ENCODE measurements at places on chromosomes 13 and 19.

- no peak for DNase-seq
Observed at GRCh38 chr13:59982631-59983382, 180.9 kb downstream of the DIAPH3 start.

DNA sequence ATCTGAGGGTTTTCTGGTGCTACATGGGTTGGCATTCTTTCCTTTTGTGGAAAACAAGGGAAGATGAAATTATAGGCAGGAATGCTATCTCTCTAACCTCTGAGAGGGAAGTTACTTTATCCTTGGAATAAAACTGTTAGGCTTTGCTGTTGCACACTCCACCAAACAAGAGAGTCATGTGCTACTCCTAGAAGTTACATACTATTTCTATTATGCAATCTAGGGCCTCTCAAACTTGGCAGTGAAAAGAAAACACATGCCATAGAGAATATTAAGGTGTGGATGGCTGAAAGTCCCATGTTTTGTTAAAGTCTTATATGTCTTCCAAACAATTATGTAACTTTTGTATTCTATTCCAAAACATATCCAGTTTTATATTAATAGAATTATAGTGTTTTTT is 367.9 kb downstream of the SLC7A1 start:
- DNase-seq = no peak

GRCh38 chr19:50173127-50173526 is 10.0 kb upstream of the IZUMO2 start:
- no peak for DNase-seq

GRCh38 chr13:40517486-40518480 is 148.7 kb downstream of the FOXO1 start:
- no peak for DNase-seq

DNA sequence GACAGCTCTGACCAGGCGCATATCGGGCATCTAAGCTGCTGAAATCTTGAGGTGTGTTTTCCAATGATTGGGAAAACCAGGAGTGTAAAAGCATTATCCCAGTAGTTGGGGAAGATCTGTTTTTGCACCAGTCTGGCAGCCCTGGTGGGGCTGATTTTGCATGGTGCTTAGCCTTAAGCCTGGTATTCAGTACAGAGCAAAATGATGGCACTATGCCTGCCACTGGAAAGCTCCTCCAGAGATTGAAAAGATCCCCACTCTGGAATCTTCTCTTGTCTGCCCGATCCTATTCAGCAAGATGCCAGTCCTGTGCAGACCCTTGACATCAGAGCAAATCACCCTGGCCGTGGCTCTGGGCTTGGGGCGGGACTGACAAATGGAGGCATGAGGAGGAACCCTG is 44.7 kb upstream of the SIAH3 start:
- DNase-seq = no peak

DNA sequence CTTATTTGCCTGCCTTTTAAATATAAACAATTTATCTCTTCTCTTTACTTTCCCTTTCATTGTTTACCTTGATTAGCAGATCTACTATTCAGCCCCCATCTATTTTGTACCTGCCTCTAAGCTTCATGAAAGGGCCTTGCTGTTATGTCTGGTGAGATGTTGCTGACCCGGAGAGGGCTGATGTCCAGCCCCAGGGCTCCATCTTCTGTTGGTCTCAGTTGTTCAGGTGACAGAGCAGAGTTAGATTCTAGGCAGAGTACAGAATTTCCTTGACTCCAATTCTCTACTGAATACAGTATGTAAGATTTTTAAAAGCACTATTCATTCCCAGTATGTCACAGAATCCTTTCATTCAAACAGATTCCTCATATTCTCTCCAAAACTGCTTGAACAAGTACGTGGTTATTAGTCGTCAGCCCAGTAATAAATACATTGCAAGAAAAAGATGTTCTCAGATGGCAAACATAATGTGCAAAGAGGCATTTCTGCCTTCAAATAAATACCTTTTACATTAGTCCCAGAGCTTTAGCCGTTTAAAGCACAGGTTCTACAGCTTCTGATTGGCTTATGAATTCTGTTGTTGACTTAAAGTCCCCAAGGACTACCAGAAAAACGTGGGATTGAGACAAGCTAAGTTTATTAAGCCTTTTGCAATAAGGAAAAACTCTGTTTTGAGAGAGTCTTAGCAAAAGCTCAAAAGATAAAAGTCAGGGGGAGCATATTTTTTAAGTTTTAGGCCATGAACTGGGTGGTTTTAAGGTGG is 159.1 kb downstream of the GPC5 start:
- DNase-seq = no peak

GRCh38 chr13:35987572-35988513 is 143.3 kb downstream of the DCLK1 start:
- no peak for DNase-seq

GRCh38 chr19:15330801-15331418 is 1.4 kb downstream of the BRD4 start:
- DNase-seq = no peak

GRCh38 chr13:99566125-99567083 is 65.1 kb downstream of the TM9SF2 start:
- DNase-seq = no peak

DNA sequence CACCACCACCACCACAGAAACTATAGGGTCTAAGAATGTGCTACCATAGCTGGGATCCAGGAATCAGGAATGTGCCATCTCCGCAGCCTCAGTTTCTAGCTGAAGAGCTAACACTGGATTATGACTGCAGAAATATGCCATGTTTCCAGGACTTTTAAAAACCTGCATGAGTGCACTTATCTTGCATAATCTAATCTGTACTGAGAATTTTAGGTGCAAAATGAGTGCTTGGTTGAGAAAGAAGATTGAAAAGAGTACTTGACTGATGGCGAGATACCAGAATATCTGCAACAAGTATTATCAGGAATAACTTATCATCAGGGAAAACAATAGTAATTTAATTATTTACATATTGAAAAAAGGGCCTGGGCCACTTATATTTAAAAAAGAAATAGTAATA is 97.2 kb upstream of the FAM216B start:
- no peak for DNase-seq

GRCh38 chr13:102582256-102582655 is 14.5 kb upstream of the TPP2 start:
- DNase-seq = no peak

DNA sequence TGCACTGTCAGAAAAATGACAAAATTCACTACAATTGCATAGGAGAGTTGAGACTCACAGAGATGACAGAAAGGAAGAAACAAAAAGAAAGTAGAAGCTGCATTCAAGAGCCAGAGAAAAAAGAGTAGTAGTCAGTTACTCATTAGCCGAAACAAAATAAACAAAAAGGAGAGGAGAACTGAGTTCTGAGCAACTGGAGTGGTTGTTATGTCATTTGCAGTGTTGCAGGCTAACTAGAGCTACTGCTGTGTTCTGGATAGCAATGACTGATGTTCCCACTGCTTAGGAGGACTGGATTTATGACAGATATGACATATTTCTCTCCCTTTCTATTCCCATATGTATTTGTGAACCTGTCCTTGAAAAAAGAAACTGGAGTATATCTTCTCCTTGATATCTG is 482.6 kb downstream of the RFC3 start:
- no peak for DNase-seq

DNA sequence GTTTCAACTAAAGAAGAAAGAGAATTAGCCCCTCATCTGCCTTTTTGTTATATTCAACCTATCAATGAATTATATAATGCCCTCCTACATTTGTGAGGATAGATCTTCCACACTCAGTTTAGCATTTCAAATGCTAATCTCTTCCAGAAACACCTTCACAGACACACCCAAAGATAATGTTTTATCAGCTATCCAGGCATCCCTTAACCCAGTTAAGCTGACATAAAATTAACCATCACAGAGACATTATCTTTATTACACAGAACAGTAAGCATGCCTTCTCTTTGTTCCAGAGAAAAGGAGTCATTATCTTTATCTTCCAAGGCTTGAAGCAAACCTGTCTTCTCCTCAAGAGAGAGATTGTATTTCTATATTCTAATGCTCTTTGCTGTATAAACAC is 53.1 kb downstream of the PCDH20 start:
- DNase-seq = no peak

- peak; percentile 11 for DNase-seq
Observed at GRCh38 chr13:46648166-46648607, 95.2 kb downstream of the LRCH1 start.

- no peak for DNase-seq
Observed at GRCh38 chr19:39749981-39750380, 12.2 kb upstream of the CLC start.

GRCh38 chr13:83702021-83702420 is 180.3 kb downstream of the SLITRK1 start:
- no peak for DNase-seq

DNA sequence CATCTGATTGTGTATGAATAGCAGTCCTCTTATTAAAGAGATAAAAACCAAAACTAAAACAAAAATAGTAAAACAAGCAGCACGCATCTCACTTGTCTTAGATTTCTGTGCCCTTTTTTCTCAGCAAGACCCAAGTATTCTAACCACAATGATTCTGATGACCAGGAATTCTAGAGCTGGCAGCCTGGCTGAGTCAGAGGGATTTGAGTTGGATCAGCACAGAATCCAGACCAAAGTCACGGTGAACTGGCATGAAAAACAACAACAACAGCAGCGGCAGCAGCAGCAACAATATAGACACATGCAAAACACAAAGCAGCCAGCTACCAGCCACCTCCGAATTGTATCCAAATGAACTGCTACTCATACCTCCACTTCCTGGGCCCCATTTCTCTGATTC is 360.5 kb downstream of the KCNRG start:
- no peak for DNase-seq

DNA sequence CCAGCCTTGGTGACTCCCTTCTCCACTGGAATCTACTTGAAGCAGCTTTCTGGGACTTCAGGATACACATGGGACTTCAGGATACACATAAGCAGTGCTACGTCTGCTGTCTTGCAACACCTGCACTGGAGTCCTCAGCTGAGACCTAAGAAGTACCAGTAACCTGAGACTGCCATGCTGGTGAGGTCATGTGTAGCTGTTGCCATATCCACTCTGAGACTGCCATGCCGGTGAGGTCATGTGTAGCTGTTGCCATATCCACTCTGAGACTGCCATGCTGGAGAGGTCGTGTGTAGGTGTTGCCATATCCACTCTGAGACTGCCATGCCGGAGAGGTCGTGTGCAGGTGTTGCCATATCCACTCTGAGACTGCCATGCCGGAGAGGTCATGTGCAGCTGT is 937.9 kb downstream of the EFNB2 start:
- DNase-seq = no peak

- DNase-seq = peak; percentile 25
Observed at GRCh38 chr13:29362849-29363604, 232.5 kb downstream of the SLC7A1 start.

GRCh38 chr13:20609145-20609544 is 42.2 kb downstream of the IFT88 start:
- DNase-seq = no peak

DNA sequence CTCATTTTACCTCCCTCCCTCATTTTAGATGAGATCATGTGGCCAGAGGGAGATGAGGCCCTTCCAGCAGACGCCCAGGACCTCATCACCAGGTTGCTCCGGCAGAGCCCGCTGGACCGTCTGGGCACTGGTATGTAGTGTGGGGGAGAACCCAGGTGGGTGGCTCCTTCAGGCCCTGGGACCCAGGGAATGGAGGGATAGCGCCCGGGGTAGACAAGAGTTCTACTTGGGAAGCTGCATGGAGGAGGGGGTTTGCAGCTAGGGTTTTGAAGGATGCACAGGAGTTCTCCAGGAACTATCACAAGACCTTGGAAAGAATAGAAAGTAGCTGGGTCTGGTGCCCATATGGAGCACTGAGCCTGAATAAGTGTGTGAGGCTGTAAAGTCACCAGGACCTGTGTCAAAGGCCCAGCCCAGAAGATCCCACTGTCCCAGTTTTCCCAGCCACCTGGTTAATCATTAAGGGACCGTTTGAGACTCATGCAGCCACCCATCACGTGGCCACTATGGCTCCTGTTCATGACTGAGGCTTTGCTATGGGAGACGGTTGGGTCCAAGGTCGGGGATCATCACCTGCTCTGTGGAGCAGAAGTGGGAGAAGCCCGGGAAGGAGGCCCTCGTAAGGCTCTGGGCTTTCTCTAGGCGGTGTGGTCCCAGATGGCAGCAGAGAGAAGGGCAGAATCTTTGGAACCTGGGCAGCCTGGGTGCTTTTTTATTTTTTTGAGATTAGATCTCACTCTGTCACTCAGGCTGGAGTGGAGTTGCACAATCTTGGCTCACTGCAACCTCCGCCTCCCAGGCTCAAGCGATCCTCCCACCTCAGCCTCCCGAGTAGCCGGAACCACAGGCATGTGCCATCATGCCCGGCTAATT is 17.0 kb upstream of the PIK3R2 start:
- no peak for DNase-seq

DNA sequence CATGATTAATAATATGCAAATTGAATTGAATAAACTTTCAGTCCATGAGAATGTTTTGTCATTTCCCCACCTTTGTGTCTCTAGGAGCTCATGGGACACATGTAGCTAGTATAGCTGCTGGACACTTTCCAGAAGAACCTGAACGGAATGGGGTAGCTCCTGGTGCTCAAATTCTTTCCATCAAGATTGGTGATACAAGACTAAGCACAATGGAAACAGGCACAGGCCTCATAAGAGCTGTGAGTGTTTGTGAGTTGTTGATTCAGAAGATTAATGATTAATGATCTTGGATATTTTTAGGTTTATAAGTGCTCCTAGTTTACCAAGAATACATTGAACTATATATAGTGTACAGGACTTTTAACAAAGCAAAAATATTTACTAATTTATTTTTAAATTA is 30.1 kb downstream of the TPP2 start:
- DNase-seq = no peak

DNA sequence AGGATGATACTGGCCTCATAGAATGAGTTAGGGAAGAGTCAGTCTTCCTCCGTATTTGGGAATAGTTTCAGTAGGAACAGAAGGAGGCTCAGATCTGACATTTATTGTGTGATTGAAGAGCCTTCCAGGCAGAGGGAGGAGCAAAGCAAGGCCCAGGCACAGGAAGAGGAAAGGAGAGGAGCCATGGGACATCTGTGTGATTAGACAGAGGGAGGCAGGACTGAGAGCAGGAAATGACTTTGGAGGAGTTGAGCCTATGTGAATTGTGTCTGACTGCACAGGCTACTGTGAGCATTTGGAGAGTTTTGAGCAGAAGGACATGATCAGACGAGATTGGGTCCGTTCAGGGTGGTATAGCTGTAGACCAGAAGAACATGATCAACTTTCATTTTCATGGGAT is 8.5 kb downstream of the SIGLEC7 start:
- DNase-seq = no peak
